ENCODE measurements at places on chromosomes 3 and 15.

DNA sequence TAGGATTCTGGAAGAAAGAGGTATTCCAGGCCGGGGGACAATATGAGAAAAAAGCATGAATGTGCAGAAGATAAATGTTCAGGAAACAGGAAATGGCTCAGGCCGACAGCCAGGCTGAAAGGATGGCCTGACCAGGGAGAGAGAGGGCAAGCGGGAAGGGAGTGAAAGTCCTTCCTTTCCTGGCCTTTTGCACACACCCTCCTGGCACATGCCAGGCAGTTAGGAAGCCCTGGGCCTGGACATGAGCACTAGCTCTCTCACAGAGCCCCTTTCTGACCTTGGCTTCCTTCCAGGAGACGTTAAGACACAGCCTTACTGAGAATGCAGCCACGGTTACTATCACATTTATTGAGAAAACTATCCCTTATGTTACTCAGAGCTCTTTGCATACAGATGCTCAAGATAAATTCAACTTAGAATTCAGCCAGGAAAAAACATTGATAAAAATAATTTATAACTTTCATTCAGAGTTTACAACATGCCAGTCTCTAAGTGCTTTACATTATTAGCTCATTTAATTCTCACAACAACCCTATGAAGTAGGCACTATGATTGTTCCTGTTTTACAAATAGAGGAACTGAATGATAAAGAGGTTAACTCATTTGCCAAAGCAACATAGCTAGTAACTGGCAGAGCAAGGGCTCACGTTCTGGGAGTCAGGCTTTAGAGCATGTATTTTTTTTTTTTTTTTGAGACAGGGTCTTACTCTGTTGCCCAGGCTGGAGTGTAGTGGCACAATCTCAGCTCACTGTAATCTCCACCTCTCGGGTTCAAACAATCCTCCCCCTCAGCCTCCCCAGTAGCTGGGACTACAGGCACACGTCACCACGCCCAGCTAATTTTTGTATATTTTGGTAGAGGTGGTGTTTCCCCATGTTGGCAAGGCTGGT, 39.4 kb upstream of the SMAD3 start:
- peak; percentile 33 for DNase-seq

- no peak for DNase-seq
Measured at GRCh38 chr3:143311096-143311495, 191.5 kb downstream of the CHST2 start.

- no peak for DNase-seq
Measured at GRCh38 chr3:19334120-19334519, 185.8 kb downstream of the KCNH8 start.

GRCh38 chr3:114538211-114538610, 244.4 kb downstream of the TIGIT start:
- no peak for DNase-seq

DNA sequence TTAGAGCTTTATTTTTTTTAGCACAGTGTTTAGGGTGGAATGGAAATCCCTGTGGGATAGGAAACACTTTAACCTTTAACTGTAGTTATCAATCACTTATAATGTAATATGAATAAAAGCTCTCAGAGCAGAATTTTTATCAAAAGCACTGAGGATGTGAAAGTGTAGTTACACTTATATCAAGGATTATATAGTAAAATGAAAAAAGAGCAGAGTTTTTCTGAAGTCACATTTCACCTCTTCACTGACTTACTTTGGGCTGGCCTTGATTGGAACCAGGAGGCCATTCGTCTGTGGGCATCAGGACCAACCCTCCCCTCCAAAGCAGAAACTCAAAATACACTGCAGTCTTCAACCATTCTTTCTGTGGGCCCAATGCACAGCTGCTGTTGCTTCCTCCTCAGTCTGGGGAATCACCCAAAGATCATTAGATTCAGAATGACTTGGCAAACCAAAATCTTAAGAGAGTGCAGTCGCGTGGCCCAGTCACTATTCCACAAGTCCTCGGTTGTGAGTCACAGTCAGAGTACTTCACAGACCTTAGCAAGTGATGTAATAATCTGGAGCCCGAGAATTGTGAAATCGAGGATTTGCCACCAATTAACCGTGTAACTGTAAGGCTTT, 132.6 kb upstream of the COL8A1 start:
- DNase-seq, result peak; percentile 97

GRCh38 chr3:36792342-36792741, 28.0 kb upstream of the DCLK3 start:
- peak; percentile 5 for DNase-seq

DNA sequence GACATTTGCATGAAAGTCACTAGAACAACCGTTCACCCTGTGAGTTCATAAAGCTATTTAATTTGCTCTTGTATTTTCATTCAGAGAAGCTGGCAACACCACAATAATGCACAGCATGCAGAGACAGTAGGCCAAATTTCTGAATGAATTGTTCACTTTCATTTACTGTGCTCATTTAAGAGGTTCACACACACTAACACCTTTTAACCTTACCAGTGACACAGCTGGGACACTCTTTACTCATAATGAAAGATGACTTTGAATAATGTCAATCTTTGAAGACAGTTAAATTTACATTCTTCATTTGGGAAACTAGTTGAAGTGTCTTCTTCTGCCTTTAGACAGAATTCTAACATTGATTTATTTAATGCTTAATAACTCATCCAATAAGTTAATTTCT, 95.7 kb downstream of the ROBO1 start:
- DNase-seq, result no peak

GRCh38 chr3:146640955-146641867, 36.1 kb upstream of the PLSCR5 start:
- DNase-seq, result peak; percentile 39

- no peak for DNase-seq
Measured at GRCh38 chr15:34023907-34024306, 15.1 kb downstream of the AVEN start.

DNA sequence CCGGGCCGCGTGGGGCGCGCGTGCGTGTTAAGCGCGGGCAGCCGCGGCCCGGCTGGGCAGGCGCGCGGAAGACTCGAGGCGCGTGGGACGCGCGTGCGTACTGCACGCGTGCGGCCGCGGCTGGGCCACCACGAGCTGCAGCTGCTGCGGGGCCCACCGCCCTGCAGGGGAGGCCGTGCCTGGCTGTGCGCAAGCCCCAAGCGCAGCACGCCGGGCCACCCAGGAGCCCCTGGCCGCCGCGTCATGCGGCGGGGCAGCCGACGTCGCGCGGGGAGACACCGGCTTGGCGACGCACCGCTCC, 590 bp upstream of the TRIM71 start:
- DNase-seq, result no peak

DNA sequence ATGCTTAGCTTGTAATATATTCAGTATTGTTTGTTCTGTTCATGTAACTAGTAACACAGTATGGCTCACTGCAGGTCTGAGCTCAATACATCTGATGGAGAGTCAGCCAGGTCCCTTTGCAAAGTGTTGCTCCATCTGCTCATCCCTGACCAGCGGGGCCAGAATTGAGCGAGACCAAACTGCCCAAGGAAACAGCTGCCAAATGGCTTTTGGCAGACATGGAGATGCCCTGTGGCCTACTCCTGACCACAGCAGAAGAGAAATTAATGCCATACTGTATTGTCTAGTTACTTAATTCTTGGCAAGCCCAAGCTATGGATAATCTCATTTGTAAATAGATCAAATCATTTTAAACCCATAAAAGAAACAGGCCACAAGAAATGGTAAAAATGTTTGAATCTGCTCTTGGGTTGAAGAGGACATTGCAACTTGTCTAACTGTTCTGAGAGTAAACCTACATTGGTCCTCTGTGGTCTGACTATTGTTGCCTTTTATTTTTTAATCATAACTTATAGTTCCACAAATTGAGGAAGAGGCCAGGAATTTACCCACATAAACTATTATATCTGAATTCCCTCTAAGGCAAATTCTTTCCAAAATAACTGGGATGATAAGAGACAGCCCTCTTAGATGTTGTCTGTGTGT, 209.5 kb downstream of the EBLN2 start:
- DNase-seq, result no peak

DNA sequence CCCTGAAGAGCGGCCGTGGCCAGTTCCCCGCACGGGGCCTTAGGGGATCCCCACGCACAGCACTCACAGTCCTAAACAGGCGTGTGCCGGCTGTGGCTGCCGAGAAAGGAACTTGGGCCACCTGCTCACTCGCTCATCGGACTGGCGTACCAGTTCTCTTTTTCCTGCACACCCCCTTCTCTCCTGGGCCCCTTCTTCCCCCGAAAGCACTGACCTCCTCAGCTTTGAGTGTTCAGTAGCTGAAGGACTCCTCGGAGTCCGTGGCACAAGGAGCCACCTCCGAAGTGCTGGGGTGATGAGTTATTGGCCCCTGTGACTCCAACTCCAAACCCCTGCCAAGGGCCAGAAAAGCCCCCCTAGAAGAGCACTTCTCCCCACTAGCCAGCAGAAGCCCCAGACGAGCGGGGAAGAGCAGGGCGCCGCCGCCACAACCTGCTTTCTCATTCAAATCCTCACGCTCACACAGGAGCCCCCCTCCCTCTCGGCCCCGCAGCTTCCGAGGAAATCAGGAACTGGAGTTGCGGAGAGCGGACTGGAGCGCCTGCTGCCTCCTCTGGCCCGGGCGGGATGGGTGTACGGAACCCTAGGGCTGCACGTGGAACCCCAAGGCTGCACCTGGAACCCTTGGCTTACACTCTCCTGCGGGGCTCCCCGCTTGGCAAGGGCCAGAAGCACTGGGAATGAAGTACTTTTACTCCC, at the start of gene PLCH1:
TSS of gene PLCH1 (minus strand) at position 446 of the 699 bp plus-strand sequence. CDS start 40,847 bp downstream, outside the sequence.
- DNase-seq, result peak; percentile 50

DNA sequence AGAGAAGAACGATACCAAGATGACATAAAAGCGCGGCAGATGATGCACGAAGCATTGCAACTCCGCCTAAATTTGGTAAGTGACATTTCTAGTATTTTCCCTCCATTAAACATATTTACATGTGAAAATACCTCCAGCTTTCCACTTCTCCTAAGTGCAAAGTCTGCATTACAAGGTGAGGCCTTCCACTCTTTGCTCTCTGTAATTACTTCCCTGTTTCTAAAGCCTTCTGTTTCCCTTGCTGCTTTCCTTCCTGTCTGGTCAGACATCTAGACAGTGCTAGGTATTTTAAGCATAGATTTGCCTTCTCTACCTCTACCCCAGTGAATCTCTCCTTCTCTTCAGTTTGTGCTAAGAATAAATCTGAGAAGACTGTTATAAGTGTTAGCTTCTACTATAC, 1.9 kb downstream of the P2RY12 start:
- DNase-seq, result no peak

DNA sequence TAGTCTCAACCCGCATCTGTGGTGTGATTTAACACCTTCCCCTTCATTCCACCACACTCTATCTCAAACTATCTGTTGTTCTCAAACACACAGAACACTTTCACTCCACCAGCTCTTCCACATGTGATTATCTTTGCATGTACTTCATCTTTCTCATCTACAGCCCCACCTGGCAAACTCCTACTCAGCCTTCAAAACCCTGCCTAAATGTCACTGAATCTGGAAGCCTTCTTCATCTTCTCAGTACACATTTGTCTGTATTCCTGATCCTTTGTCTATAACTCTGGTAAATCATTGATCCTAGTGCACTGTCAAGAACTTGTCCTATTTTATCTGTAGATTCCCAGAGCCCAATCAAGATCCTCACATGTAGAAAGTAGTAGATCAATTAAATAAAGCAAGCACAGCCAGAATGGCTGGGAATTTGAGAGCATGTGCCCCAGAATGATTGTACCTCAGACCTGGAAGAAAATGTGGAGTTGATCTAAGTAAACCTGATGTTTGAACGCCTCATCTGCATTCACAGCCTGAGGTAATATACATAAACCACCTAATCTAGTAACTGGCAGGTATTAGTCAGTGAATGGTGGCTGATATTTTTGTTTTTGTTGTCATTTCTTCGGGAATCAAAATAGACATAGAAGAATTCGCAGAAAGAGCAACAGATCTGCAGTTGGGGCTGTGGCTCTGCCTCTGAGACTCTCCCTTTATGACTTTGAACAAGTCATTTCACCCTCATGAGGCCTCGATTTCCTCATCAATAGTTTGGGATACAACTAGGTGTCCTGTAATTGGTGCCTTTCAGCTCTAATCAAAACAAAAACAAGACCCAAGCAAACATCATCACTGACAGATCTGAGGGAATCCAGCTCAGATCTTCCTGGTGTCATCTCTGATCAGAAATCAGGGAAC, 28.0 kb upstream of the MAGEF1 start:
- no peak for DNase-seq

DNA sequence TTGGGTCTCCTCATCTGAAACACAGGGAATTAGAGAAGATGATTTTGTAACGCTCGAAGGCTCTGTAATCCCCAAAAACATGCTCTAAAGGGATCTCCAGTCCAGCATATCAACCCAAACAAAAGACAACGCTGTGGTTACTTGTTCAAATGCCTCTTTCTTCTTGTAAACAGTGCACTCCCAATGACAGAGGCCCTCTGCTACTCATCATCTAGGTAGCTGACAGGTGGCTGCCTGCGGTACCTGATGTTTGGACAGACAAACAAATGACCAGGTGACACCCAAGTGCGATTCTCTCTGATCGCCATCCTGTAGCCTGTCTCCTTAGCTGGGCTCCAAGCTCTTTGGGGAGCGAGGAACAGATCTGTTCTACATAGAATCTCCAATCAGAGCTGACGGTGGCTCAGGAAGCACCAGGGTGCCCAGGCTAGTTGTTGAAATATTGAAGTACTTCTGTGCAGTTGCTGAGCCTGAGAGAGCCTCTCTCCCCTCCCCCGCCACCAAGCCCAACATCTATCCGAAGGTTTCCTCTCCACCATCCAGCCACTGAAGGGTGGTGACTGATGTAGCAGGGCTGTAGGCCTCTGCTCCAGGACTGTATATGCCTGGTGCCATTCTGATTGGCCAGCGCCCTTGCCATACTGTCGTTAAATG, 238.7 kb downstream of the XXYLT1 start:
- DNase-seq, result no peak

- no peak for DNase-seq
Measured at GRCh38 chr15:39434751-39435238, 146.1 kb upstream of the THBS1 start.

DNA sequence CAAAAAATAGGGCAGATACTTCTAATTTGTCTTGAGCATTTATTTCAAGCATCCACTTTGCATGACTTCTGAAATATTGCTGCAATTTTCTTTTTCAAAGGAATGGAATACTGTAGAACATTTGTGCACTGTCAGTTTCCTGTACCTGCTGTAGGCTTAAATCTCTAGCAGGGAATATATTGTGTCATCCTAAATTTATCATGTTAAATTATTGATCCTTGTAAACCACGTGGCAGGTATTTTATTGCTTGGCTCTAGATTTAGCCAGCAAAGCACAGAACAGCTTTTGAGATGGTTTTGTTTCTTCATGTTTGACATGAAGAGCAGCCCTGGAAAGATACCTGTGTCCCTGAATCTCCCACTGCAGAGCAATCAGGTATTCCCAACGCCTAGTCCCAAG, 470.1 kb downstream of the GABRG3 start:
- no peak for DNase-seq

GRCh38 chr15:66872405-66872804, 170.4 kb downstream of the SMAD6 start:
- DNase-seq, result no peak

- no peak for DNase-seq
Measured at GRCh38 chr3:121794264-121794983, 40.4 kb downstream of the IQCB1 start.

GRCh38 chr3:184537885-184538665, 23.5 kb upstream of the EPHB3 start:
- DNase-seq, result no peak

Measured in NCI-H460 (cell line).